ENCODE measurements at places on chromosomes 7 and 10.

DNA sequence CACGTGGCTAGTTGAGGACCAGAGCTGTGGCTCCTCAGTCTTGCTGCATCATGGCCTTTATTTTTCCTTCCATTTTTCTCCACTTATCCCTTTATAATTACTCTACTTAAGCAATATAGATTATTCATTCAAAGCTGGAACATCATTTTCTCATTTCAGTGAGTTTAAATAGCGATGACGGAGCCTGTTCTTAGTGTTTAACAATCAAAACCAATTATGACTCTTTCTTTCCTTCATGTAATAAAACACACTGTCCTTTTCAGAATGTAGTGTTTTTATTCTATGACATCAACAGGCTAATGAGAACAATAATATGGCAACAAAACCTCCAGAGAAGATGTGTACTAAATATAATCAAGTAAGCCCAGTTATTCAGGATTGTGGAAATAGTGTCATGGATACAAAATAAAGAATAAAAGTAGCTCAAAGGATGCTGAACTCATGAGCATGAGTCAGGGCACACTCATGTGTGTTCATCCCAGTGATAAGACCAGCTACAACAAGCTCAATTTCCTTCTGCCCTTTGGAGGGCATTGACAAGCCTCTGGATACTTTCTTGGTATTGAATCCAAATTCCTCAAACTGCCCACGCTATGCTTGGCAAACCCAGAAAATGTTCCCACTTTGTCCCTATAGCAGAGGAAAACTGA is 188.4 kb downstream of the CYP26A1 start:
- no peak for DNase-seq

- no peak for DNase-seq
Observed at GRCh38 chr10:73398024-73398423, 15.8 kb downstream of the ANXA7 start.

- DNase-seq: no peak
Observed at GRCh38 chr10:13213163-13213562, 21.0 kb downstream of the UCMA start.

GRCh38 chr7:68424658-68425297 is 1173.5 kb upstream of the AUTS2 start:
- no peak for DNase-seq

- DNase-seq: no peak
Observed at GRCh38 chr10:18113881-18114280, 26.3 kb upstream of the CACNB2 start.

All from glutamatergic neuron (in vitro differentiated cells).